Temporal lobe (tissue), 4 donors: ENCODE measurements at places on chromosomes 5 and 9. TPM values are rescaled to one million over a fixed set of nuclear protein-coding genes. Genes with fewer than 3 reads are reported as not detected.

Gene GPRIN1
- total RNA-seq: 104 TPM

Gene CTSV
- total RNA-seq: 0.74 TPM

Gene SEMA5A
- total RNA-seq: 17.9 TPM

Gene SLC45A2
- 0.49 TPM for total RNA-seq

Gene UGT3A2
- total RNA-seq: not detected

Gene PCYOX1L
- total RNA-seq: 7.9 TPM

Gene SETX
- total RNA-seq: 69.1 TPM

Gene GRK6
- total RNA-seq: 16.0 TPM

Gene AFAP1L1
- total RNA-seq: 5.2 TPM

Gene SECISBP2
- total RNA-seq: 51.1 TPM

Gene PCDHGB3
- total RNA-seq: 11.1 TPM

Gene ANKDD1B
- total RNA-seq: 0.98 TPM

Gene NUP155
- 45.0 TPM for total RNA-seq

Gene F12
- total RNA-seq: 2.7 TPM

Gene HRCT1
- total RNA-seq: not detected

Gene COL23A1
- 0.49 TPM for total RNA-seq

Gene SLC36A2
- total RNA-seq: not detected

Gene PFN3
- 0.74 TPM for total RNA-seq

Gene PCDHA10
- 9.6 TPM for total RNA-seq

Gene PHYHD1
- 1.2 TPM for total RNA-seq

Gene PCDHGA9
- 12.8 TPM for total RNA-seq

Gene FLT4
- 2.0 TPM for total RNA-seq

Gene LEAP2
- 0.74 TPM for total RNA-seq

Gene KCNT1
- 3.9 TPM for total RNA-seq

Gene GDA
- 22.6 TPM for total RNA-seq

Gene MYMK
- total RNA-seq: not detected

Gene ANKH
- 47.5 TPM for total RNA-seq

Gene TMEM174
- not detected for total RNA-seq

Gene ADAM19
- 9.8 TPM for total RNA-seq

Gene CD74
- total RNA-seq: 2.5 TPM

Gene HTR4
- 0.49 TPM for total RNA-seq

Gene PDCD1LG2
- total RNA-seq: 0.25 TPM

Gene FAM114A2
- 14.8 TPM for total RNA-seq

Gene POU5F2
- 2.5 TPM for total RNA-seq

Gene PCDH1
- 49.2 TPM for total RNA-seq

Gene MEF2C
- total RNA-seq: 951 TPM

Gene SLC6A7
- total RNA-seq: 1.5 TPM

Gene GADD45G
- total RNA-seq: 5.9 TPM

Gene GABRB2
- total RNA-seq: 65.2 TPM

Gene PCDHA1
- total RNA-seq: 6.6 TPM

Gene PHF24
- total RNA-seq: 25.6 TPM

Gene SPINK13
- total RNA-seq: not detected

Gene IFNK
- not detected for total RNA-seq

Gene GABRP
- under 0.01 TPM for total RNA-seq

Gene MYOT
- total RNA-seq: not detected

Gene GABRG2
- total RNA-seq: 26.1 TPM

Gene IL4
- not detected for total RNA-seq

Gene GFM2
- total RNA-seq: 48.7 TPM

Gene PRRT1B
- total RNA-seq: not detected

Gene C5orf34
- 2.5 TPM for total RNA-seq

Gene CARTPT
- total RNA-seq: 0.74 TPM

Gene C9
- not detected for total RNA-seq

Gene EIF4EBP3
- total RNA-seq: not detected

Gene C8G
- total RNA-seq: not detected

Gene SLC6A19
- total RNA-seq: under 0.01 TPM
